ENCODE measurements at places on chromosomes 1 and 21. TPM values are rescaled to one million over a fixed set of nuclear protein-coding genes. Genes with fewer than 3 reads are reported as not detected.

Gene APOBEC4
- total RNA-seq: not detected

Gene CDK18
- 0.44 TPM for total RNA-seq

Gene VWA5B1
- not detected for total RNA-seq

Gene OR2L8
- not detected for total RNA-seq

Gene ACTL8
- not detected for total RNA-seq

Gene SLC35F3
- total RNA-seq: not detected

Gene WNT4
- total RNA-seq: 0.22 TPM

Gene MCOLN2
- not detected for total RNA-seq

Gene NTMT2
- not detected for total RNA-seq

Gene OR6Y1
- not detected for total RNA-seq

Gene CBS
- total RNA-seq: 30.4 TPM

Gene CYYR1
- 6.3 TPM for total RNA-seq
